ENCODE measurements at places on chromosomes 12 and 14.

DNA sequence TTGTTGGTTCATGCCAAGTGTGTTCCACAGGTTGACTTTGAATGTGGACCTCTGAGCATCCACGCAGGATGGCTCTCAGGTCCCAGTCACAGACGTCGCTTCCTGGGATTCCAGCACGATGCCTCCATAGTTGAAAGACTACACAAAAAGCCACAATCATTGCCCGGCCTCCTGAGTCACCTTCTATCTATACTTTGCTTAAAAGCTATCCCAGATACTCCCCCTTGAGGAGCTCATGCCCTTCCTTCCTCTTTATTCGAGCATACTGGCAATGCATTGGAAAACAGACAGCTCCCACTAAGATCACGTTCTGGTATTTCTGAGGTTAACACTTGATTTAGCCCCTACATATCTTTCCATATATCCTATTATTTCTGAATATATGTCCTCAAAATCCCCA, 40.1 kb downstream of the ZNF664 start:
- no peak for DNase-seq

GRCh38 chr12:59407799-59408198, 188.0 kb upstream of the SLC16A7 start:
- no peak for DNase-seq

GRCh38 chr12:113070117-113070906, 13.8 kb downstream of the DTX1 start:
- no peak for DNase-seq

DNA sequence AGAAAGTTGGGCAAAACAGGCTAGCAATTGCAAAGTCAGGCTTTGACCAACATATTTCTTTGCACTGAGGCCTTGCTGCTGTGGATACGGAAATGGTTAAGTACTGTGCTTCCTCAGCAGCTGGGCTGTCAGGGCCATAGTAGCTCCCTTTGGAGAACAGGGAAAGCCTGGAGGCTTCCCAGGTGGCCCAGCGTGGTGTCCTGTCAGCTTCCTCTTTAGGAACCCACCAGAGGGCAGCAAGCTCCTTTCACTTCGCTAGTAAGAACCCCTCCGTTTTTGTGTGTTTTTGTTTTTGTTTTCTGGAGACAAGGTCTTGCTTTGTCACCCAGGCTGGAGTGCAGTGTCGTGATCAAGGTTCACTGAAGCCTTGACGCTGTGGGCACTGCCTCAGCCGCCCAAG, 1.7 kb upstream of the CFAP251 start:
- no peak for DNase-seq

- no peak for DNase-seq
Measured at GRCh38 chr12:115088328-115088994, 404.5 kb upstream of the TBX3 start.

DNA sequence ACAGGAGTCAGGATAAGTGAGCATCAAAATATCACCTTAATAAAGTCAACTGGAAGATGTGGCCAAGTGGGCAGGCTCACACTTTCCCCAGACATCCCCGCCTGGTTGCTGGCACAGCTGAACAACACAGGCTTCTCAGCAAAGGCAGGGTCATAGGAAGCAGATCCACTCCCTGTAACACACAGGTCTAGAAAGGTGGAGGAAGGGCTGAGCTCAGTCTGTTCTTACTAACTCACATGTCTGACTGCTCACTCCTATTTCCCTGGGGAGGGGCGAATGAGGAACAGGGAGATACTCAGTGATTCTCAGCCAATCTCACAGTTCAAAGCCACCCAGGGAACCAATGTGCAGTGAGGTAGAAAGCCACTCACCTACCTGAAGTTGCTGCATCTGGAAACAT, 45.0 kb upstream of the AMN1 start:
- no peak for DNase-seq

- no peak for DNase-seq
Measured at GRCh38 chr14:58784931-58785330, 147.2 kb downstream of the DACT1 start.

All from NCI-H1048 (cell line).